Stimulated activated CD4-positive, alpha-beta T cell treated with anti-CD3 and anti-CD28 coated beads, TNF-alpha, amount 100 ng/mL, for 1 hour (primary cell): ENCODE measurements at places on chromosomes 11 and 22.

DNA sequence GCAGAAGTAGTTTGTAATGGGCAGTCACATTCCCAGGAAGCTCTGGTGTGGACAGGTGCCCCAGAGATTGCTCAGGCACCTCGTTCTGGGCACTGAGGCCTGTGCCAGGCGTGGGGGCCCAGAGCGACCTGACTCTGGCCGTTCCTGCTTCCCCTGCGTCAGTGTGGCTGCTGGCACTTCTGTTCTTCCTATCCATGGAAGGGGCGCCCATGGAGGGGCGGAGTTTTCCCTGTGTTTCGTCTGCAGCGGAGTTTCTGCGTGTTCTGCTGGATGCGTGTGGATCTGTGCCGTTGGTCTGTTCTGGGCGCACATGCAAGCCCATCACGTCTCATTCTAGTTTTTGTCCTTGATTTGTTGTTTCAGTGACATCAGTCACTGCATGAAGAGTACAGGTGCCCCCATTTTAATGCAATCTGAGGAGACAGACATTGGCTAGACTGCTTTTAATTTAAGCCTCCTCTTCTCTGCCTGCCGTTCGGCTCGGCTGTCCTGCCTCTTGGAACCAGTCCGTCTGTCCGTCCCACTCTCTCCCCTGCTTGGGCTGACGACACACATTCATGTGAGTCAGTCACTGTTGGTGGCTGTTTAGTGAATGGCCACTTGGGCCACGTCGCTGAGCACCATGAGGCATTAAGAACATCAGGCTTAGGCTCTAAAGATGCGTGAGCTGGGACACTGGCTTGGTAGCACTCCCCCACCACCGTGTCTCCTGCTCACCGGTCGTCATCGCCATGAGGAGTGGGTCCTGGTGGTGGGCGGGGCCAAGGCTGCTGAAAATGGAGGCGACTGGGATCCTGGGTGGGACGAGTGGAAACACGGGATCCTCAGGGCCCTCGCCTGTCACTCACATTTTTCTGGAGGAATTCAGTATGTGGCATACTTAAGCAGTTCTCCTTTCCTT is 255.8 kb downstream of the TBC1D22A start:
- DNase-seq, result no peak

- DNase-seq, result no peak
Measured at GRCh38 chr11:94776351-94777321, 8.5 kb downstream of the AMOTL1 start.

DNA sequence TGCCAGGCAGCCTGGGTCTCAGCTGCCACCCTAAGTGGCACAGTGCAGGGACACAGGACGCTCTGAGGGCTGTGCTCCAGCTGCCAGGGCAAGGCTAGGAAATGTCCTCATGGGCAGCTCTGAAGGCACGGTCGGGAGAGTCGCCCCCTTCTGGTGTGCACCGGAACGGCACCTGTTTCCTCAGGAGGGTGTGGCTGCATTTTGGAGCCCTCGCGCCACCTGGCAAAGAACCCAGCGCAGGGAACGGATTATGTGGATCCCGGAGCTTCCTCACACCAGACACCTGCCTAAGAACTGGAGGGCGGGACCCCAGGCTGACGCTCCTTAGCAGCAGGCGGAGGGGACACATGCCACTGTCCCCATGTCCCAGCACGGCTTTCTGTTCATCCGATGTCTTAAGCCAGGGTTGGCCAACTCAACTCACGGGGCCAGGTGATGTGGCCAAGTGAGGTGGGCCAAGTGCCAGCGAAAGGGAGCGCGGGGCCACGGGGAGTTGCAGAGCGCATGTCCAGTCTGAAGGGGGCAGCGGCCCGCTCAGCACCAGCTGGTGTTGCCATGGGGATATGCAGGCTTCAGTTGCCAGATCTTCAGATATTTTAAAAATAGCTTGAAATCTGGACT is 5.1 kb upstream of the SLC22A8 start:
- DNase-seq, result peak; percentile 14

- DNase-seq, result no peak
Measured at GRCh38 chr11:72250661-72251464, 6.9 kb upstream of the PHOX2A start.

DNA sequence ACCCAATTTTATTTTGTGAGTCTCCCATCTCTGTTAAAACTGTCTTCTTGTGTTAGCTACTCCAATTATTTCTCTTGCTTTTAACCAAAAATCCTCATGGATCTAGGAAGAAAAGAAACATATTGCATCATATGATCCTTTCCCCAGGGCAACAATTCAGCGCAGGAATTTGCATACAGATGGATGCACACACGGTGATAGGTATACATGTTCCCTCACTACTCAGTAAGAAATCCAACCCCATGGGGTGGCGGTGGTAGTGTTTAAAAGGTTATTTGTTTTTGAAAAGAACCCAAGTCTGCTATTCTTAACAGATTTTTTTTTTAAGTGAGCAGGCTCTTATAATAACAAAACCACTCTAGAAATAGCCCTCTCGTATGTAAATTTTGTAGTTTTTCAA is 4.2 kb upstream of the SYN3 start:
- no peak for DNase-seq

DNA sequence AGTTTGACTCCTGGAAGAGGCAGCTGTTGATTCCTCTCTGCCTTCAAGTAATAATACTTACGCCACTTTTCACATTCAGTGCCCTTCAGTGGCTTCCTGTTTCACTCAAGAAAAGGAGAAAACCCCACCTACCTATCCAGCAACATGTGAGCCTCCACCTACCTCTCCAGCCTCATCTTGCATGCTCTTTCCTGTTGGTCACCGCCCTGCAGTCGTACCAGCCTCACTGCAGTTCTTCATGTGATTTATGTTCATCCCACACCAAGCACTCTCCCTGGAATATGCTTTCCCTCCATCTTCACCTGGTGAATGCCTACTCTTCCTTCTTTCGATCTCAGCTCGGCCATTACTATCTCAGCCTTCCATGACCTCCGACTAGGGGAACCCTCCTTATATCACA is 21.8 kb upstream of the YWHAH start:
- no peak for DNase-seq

DNA sequence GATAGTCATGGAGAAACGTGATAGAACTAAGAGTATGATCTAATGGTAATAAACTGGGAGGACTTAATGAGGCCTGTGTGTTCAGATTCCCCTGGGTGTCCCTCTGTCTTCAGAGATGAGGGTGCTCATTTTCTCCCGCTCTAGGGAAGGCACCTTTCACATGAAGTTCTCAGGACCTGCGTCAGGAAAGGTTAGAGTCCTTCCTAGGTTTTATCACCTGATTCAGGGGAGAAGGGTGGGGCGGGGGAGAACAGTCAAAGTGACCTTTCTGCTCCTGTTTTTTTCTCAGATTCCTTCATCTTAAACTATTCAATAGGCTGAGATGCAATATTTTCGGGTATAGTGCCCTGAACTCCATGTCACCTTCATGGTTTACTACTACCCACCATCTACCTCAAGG is 22.4 kb upstream of the CRTAM start:
- no peak for DNase-seq

DNA sequence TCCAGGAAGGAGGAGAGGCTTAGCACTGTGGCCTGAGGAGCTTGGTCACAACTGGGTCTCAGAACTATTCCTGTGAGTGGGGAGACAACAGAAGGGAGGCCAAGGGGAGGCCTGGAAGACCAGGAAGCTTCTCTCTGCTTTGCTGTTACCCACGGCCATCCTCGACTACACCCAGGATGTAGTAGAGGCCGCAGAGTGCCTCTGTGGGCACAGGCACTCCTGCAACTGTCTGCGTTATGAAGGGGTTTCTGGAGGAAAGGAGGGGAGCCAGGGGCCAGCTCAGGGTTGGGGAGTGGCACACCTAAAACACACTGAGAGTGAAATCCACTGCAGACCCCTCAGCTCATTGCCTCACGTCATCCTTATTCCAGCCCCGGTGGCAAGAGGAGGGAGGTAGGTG is 3.8 kb upstream of the MFRP start:
- DNase-seq, result no peak
